Urothelium cell line (cell line): ENCODE measurements at places on chromosomes 16 and 17.

GRCh38 chr16:54289242-54289944 lies 2.8 kb upstream of the IRX3 start:
- no peak for DNase-seq

DNA sequence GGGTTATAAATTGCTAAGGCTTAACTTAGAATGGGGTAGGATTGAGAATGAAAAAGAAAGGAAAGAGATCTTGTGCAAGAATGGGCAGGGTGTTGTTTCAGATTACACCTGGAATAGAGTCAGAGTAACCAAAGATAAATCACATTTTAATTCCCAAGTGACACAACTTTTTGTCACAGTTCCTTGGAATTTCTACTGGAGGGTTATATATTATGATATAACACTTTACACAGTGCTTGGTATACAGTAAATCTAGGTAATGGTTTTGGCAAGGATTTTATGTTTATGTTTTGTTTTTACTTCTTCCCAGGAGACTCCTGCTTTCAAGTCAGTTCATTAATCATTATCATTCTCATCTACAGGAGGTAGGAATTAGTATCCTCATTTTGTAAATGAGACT lies 115.7 kb upstream of the KCNJ16 start:
- no peak for DNase-seq

GRCh38 chr16:78277321-78278055 lies 178.0 kb downstream of the WWOX start:
- no peak for DNase-seq

DNA sequence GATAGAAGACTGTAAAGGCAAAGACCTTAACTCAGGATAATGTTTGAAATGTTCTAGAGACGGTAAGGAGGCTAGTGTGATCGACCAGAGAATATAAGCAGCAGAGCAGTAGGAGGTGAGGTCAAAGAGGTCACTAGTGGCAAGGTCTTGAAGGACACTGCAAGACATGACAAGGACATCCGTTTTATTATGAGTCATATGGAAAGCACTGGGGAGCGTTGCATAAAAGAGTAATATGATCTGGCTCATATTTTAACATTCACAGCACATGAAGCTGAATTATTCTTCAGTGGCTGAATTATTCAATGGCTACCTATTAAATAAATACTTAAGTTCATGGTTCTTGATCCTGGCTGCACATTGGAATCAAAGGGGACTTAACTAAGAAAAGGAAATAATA lies 123.7 kb downstream of the SOX9 start:
- no peak for DNase-seq

GRCh38 chr16:55687802-55688201 lies 32.0 kb downstream of the SLC6A2 start:
- no peak for DNase-seq
